ENCODE measurements at places on chromosomes 13 and 19. TPM values are rescaled to one million over a fixed set of nuclear protein-coding genes. Genes with fewer than 3 reads are reported as not detected.

The ZNF350 gene
- total RNA-seq = 5.2 TPM

The ARGLU1 gene
- total RNA-seq = 42.3 TPM

The IL11 gene
- 115 TPM for total RNA-seq

The ZNF850 gene
- 0.82 TPM for total RNA-seq

The ZNF559 gene
- total RNA-seq = 5.3 TPM

The MTUS2 gene
- not detected for total RNA-seq

The SDHAF1 gene
- 51.3 TPM for total RNA-seq

The VAV1 gene
- total RNA-seq = 7.1 TPM

The C19orf67 gene
- not detected for total RNA-seq

The PGLYRP1 gene
- not detected for total RNA-seq

The IGSF23 gene
- 0.59 TPM for total RNA-seq

The IZUMO4 gene
- 0.83 TPM for total RNA-seq

The NEK5 gene
- not detected for total RNA-seq

The TMEM272 gene
- not detected for total RNA-seq

The VSTM1 gene
- total RNA-seq = 0.81 TPM

The AP1M2 gene
- total RNA-seq = 40.6 TPM

The CCDC194 gene
- total RNA-seq = not detected

The TPTE2 gene
- not detected for total RNA-seq

The CEACAM16 gene
- total RNA-seq = 0.08 TPM
